ENCODE measurements at places on chromosomes 6 and 20.

DNA sequence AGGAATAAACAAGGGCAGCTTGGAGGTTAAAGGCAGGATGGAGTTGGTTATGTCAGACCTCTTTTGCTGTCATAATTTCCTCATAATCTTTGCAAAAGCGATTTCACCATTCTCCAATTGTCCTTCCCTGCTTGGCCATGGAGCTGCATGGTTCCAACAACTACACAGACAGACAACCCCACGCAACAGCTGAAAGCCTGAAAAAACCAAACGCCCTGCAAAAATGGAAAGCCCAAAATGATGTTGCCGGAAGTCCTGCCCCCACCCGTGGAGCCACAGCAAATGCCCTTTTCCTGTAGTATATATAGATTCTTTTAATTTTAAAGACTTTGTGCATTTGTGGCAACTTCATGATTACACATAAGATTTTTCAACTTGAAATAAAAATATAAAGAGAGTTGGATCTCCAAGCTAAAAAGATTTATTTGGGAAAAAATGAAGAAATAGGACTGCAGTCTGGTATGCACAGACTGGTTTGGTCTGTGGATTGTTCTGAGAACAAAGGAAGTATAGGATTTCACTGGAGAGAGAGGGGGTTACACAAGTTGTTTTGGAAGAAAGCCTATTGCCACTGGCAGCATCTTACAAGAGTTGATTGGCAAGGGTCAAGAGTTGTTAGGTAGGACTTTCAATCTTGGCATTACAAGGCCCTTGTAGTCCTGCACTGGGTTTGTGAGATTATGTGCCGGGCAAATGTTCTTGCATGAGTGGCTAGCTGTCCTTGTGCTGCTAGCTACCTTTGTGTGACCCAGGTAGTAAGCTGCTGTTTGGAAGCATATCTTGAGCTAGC, 190.0 kb downstream of the C6orf118 start:
- no peak for ATAC-seq

DNA sequence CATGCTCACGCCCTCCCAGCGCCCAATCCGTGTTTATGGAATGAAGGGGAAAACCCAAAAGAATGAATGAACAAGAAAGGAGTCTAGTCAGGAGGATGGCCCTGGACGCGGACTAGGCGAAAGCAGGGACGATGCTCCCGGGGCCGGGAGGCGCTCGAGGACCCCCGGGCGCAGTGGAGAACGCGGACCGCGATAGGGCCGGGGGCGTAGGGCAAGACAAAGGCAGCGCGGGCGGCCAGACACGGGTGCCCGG, 758 bp downstream of the GCLC start:
- ATAC-seq, result no peak

GRCh38 chr6:136155191-136155590, 94.9 kb downstream of the MTFR2 start:
- ATAC-seq, result no peak

- ATAC-seq, result no peak
Observed at GRCh38 chr6:116221911-116222310, 32.0 kb downstream of the TSPYL4 start.

GRCh38 chr6:147983581-147984366, 358.9 kb upstream of the SASH1 start:
- ATAC-seq, result no peak

- no peak for ATAC-seq
Observed at GRCh38 chr6:32568561-32568960, 21.1 kb downstream of the HLA-DRB1 start.

GRCh38 chr6:128966934-128967333, 84.0 kb downstream of the LAMA2 start:
- ATAC-seq, result no peak

GRCh38 chr6:85432554-85432953, 17.3 kb upstream of the NT5E start:
- no peak for ATAC-seq

DNA sequence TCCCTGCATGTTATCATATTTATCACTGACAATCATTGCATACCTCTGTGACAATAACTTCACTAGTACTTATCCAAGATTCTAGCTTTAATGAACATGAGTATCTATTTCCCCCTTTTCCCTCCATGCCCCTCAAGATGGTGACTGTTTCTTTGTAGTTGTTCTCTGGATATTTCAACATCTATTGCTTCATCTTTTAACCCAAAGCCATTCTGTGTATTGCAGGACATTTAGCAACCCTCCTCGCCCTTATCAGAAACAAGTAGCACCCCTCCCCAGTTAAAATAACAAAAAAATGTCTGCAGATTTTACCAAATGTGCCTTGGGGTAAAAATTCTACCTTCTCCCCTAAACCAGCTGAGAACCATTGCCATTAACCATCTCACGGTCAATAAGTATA, 979.8 kb upstream of the MANEA start:
- ATAC-seq, result no peak

DNA sequence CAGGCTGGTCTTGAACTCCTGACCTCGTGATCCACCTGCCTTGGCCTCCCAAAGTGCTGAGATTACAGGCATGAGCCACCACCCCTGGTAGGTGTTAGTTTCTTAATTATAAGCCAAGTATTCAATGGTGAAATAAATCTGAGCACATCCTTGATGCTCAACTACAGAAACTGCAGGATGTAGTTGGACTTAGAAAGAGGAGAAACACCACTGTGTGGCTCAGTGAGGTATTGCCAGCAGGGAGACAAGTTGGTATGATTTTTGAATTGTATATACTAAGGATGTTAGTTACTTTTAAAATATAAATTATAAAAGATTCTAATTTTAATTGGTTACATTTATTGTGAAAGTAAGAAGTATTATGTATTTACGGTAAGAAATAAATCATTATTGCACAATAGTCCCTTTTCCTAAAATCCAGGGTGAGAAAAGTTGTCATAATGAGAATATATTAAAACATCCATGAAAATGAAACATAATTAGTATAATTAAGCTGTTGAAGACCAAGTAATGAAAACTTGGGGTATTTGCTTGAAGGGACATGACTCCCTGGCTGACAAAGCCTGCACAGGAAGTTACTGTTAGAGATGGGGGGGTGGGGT, 17.6 kb downstream of the SLC18B1 start:
- peak; percentile 58 for ATAC-seq

DNA sequence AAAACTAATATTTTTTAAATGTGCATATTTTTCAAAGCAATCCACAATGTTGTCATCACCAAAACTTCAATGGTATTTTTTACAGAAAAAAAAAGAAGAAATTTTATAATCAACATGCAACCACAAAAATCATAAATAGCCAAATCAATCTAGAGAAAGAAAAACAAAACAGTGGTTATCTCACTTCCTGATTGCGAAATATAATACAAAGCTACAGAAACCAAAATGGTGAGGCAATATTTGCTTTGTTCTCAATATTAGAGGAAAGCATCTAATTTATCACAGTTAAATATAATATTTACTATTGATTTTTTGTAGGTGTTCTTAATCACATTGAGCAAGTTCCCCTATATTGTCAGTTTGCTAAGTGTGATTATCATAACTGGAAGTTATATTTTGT, 720.7 kb upstream of the ADGRB3 start:
- no peak for ATAC-seq

GRCh38 chr6:388202-388903, 3.2 kb upstream of the IRF4 start:
- no peak for ATAC-seq

DNA sequence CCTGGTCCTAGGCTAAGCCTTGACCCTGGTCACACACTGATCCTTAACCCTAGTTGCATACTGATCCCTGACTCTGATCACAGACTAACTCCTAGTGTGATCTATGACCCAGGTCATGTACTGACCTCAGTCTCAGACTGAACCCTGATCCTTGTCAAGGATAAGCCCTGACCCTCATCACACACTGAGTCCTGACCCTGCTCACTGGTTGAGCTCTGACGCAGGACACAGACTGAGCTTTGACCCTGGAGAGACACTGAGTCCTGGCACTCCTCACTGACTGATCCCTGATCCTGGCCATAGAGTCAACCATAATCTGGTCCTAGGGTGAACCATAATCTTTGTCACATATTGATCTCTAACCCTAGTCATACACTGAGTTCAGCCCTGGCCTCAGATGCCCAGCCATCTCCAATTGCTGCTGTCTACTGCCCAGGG, 37.9 kb downstream of the KCNB1 start:
- ATAC-seq, result no peak

- no peak for ATAC-seq
Observed at GRCh38 chr6:30767158-30767943, 23.0 kb upstream of the IER3 start.

DNA sequence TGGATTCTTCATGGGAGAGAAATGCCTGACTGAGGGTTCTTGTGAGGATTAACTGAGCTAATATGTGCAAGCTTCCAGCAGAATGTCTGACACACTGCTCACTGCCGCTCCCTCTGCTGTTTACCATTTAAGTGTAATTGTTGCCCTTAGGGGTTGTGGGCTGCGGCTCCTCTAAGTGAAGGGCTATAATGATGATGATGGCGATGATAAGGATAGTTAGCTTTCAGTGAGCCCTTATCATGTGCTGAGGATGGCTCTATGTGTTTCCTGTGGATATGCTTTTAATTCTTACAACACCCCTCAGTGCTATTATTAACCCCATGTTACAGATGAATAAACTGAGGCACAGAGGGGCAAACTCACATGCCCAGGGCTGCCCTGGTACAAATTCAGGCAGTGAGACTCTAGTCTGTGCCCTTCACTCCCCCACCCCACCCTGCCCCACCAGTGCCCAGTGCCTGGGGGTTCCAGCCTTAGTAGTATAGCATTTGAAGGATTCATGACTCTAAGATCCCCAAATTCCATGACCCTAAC, 33.4 kb downstream of the TGM2 start:
- no peak for ATAC-seq

Data from activated CD4-positive, CD25-positive, alpha-beta regulatory T cell treated with anti-CD3 and anti-CD28 coated beads, Interleukin-2, amount 50 U/mL, for 24 hours (primary cell).